ENCODE measurements at places on chromosomes 13 and 19.

- DNase-seq, result no peak
Observed at GRCh38 chr13:94232161-94232950, 247.1 kb downstream of the DCT start.

GRCh38 chr13:26678796-26679195, 81.8 kb downstream of the GPR12 start:
- DNase-seq, result no peak

GRCh38 chr13:28494504-28494777, 487 bp downstream of the FLT1 start:
- DNase-seq, result peak; percentile 11

- DNase-seq, result no peak
Observed at GRCh38 chr19:29294343-29294811, 81.4 kb upstream of the UQCRFS1 start.

- DNase-seq, result no peak
Observed at GRCh38 chr13:112744168-112745021, 54.6 kb downstream of the ATP11A start.

GRCh38 chr13:38667526-38668109, 19.3 kb upstream of the FREM2 start:
- DNase-seq, result no peak

GRCh38 chr19:708154-709143, at the start of gene PALM:
Gene PALM, plus strand, starts transcription at chr19:708935. Its CDS starts 212 bp downstream, at chr19:709147.
- no peak for DNase-seq

GRCh38 chr13:24199016-24199415, 38.5 kb downstream of the SPATA13 start:
- DNase-seq, result no peak

- DNase-seq, result no peak
Observed at GRCh38 chr13:21695546-21695945, 24.7 kb downstream of the FGF9 start.

DNA sequence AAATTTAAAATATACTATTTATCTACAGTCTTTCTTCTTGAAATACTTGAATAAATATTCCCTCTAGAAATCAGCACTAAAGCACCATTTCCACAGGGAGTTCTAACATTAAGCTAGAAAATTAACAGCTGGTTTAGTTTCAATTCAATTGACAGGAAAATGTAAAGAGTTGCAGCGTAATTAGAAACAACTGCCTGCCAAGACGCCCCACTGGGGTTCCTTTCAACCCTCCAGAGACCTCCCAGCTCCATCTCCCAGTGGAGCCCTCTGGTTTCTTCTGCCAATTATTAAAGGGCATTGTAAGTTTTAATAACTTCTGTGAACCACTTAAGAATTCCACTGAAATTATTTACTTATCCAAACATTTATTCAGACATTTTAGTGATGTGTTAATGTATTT, 4.2 kb downstream of the GJA3 start:
- no peak for DNase-seq

DNA sequence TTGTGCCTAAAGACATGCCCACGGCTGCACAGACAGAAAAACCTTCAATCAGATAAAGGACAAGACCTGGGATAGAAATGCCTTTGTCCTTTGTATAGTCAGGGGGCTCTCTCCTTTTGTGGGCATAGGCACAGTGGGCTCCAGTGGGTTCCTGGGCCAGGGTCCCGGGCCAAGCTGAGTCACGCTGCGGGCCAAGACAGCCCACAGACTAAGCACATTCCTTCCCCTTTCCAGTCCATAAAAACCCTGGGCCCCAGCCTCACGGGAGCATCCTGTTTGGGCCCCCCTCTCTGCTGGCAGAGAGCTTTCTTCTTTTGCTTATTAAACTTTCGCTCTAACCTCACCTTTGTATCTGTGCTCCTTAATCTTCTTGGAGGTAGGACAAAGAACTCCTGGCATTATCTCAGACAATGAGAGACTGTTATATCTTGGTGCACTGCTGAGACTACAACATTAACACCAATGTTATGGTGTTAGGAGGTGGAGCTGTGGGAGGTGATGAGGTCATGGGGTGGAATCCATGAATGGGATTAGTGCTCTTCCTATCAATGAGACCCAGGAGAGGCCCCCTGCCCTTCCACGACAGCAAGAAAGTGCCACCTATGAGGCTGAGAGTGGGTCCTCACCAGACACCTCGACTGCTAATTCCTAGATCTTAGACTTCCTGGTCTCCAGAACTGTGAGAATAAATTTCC, 20.8 kb upstream of the FBXL3 start:
- DNase-seq, result no peak

DNA sequence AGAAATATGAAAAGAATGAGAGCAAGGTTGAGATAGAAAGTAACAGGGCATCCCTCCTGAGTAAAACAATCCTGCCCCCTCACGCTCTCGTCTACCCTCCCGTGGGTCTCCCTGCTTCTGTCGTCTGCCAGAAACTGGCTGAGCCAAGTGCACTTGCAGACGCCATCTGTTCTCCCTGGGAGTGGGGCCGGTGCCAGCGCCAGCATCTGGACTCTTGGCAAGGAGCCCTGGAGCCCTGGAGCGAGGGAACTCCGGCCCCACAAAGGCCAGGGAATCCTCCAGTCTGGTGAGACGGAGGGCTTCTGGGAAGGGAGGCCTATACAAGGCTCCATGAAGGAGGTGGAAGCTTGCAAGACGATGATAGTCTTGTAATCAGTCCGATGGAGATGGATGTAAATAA, 2.3 kb upstream of the TMEM91 start:
- DNase-seq, result no peak

DNA sequence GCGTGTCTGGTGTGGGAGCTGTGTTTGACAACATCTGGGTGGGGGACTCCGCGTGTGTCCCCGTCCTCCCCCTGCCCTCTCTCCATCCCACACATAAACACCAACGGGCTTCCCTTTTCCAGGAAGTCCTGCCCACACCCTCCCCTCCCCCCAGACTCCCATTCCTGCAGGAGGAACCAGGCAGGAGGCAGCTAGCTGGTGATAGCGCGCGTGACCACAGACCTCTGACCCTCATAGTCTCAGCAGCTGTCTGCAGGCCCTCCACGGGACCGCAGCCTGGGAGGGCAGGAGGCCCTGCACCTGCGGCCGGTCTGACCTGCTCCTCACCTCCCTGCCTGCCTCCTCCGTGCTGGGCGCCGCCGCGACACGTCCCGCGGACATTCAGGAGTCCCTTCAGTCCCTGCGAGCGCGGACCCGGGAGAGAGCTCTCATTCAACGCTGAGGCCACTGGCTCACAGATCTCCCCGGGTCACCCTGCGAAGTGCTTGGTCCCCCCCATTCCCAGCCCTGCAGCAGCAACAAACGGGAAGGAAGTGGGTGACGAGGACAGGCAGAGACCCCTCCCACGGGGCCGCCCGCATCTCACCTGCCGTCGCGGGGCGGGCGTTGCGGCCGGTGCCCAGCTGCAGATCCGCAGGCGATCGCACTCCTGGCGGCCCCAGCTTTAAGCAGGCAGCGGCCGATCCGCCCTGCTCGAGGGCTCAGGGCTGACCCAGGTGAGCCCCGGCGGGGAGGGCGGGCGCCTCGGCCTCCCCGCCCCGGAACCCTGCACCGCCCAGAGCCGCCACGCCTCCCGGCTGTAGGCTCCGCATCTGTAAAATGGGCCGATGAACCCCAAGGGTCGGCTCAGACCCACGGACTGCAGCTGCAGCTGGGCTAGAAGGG, 1.1 kb upstream of the ACP5 start:
- peak; percentile 28 for DNase-seq

- no peak for DNase-seq
Observed at GRCh38 chr13:60758637-60759036, 361.6 kb downstream of the TDRD3 start.

DNA sequence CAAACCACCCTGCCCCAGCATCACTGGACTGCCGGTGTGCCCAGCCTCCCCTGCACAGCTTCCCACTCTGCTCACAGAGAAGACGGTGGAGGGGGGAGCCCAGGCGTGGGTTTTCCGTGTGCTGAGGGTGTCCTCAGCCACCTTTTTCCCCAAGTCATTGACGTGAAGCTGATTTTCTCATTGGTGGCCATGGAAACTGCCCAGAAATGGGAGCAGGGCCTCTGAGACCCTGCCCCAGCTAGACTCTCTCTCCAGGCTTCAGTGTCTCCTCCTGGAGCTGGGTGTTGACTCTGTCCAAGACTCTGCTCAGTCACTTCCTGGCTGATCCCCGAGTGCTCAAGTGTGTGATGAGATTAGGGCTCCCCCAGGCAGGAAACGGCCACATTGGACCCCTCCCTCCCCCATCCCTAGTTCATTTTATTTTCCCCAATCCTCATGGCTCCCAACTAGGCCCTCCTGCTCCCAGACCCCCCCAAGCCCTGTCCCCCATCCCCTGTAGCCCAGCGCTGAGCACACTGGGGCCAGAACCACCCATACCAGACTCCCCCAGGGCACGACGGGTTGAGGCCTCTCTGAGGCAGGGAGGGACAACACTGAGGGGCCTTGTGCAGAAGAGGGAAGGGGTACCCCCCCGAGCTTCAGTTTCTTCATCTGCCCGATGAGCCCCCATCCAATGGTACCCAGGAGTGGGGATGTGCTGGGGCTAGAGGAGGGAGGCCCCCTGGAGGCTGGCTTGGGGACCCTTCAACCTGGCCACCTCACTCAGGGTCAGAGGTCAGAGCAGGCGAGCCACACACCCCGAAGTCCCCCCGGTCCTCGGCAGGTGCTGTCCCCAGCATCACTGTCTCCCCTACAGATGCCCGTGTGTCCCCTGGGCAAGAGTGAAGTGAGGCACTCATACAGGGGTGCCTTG, 1.2 kb upstream of the F2RL3 start:
- DNase-seq, result no peak
